ENCODE measurements at places on chromosomes 2 and 18.

DNA sequence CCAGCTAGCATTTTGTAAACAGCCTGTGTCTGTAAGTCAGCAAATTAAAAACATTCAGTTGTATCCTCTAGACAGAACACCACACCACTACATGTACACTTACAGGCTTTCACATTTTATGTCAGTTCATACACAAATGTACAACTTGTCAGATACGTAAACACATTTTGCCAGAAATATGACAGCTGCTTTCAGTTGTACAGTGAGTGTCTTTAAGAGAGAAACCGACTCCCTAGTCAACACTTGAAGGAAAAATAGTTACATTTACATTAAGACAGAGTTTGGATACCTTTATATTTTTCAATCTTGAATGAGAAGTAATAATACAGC, 15.2 kb downstream of the MRPL35 start:
- DNase-seq: no peak

DNA sequence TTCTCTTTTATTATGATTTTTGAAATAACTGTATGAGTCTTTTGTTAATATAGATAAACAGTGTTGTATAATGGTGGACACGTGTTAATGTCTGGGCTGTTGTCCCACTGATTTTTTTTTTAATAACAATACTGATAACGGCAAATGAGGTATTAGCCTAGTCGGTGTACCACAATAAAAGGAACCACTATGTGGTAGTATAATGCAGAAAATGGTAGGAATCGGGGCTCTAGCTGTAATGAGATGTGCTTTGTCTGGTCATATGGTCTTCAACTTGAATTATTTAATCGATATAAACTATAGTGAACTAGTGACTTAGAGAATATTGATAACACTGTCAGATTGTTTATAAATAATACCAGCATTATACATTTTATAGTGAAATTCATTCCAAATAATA, 517.9 kb upstream of the SPHKAP start:
- DNase-seq: peak; percentile 73

GRCh38 chr2:59378127-59378526, 1137.0 kb upstream of the FANCL start:
- DNase-seq: no peak

DNA sequence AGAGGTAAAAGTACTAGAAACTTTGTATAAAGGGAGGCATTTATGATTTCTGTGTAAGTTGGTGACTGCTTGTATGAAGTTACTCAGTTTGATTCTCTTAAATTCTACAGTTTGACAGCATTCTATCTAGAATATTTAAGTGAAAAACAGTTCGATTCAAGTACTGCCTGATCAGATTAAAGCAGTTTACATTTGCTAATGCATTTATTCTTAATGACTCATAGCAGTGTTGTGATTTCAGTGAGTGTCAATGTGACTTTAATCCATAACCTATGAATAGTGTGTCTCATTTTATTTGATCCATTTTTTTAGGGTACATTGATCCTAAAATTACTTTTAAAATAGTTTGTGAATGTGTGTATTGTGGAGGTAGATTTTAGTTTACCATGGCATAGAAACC, 35.7 kb downstream of the WDR43 start:
- no peak for DNase-seq

- DNase-seq: no peak
Observed at GRCh38 chr2:172377408-172377807, 50.0 kb upstream of the ITGA6 start.

GRCh38 chr2:23429036-23429435, 44.1 kb downstream of the KLHL29 start:
- no peak for DNase-seq

DNA sequence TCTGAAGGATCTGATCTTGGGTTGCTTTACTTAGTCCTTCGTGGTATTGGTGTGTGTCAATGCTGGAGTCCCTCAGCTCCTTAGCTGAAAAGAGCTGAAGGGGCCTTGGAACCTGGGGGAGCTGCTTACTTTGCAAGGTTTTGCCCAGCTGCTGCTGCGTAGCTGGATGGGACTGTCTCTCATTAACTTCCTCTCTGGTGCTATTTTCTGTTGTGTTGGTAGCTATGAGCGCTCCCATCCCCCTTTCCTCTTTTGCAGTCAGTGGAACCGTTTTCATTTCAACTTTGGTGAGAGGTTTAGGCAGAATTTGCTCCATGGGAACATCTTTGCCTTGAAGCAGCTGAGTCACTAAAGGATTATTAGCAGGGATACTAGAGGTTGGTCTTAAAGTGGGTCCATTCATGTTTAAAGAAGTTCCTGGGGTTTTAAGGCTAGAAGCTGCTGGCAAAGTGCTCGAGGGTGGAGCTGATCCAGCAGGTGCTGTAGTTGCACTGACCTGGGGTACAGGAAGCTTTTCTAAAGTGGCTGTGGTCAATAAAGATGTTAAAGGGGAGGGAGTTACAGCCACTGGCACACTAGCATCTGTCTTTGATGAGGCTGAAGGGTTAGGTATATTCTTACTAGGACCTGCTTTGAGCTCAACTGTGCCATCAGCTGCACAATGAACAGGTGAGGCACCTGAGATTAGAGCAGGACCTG, 69.9 kb upstream of the DTNB start:
- no peak for DNase-seq

GRCh38 chr18:68428661-68429060, 286.2 kb downstream of the TMX3 start:
- no peak for DNase-seq
